Eye (tissue), 1 donor: ENCODE measurements at places on chromosomes 7 and 10.
A peak's percentile ranks its signal among the peaks of the same experiment; 100 is the strongest.

DNA sequence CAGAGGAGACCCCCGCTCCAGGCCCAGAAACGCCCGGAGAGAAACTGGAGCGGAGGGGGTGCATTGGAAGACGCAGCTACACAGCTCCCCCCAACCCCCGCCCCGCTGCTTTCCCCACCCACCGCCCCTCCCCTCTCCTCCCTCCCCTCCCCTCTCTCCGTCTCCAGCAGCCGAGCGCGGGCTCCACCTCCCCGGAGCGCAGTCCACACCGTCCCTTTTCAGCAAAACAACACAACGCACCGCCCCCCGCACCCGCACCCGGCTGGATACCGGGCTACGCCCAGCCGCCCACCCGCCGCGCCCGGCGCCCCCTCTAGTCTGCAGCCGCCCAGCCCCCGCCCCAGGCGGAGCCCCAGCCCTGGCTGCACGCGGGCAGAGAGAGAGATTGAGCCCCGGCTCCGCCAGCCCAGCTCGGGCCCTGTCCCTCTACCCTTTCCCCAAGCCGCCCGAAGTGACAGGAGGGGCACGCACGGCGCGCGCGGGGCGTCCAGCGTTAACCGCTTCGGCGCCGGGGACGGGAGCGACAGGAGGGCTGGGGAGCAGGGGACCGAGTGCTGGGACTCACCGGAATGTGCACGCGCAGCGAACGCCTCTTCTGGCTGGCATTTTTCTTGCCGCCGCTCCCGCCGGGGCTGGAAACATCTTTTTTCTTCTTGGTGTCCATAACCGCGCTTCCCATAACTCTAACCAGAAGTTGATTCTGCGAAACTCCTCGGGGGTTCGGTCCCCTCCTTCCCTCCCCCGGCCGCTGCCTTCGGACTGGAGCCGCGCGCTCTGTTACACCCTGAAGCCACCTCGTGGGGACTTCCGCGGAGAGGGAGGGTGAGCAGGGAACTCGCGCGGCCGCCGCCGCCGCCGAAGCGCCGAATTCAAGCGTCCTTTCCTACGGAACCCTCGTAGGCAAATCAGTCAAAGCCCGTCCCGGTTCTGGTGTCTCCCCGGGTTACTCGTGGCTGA is 695 bp downstream of the PRKAG2 start:
- DNase-seq: peak; percentile 87

- no peak for DNase-seq
Observed at GRCh38 chr7:1961701-1962276, 271.0 kb downstream of the MAD1L1 start.

DNA sequence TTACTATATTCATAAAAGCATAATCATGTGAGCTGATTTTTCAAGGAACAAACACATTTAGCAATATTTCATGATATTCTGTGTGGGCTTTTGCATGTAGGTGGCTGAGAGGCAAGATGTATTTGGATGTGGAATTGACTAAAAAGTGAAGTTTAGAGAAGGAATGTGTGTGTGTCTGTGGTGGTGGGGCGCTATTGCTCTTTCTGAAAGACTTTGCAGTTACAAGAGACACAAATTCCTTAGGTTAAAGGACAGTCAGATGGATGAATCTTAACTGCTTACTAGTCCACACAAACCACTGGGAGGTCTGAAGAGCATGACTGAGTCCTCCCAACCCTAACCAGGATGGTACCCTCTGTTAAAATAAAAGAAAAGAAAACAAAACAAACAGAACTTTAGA is 200.1 kb downstream of the SDHAF3 start:
- no peak for DNase-seq

GRCh38 chr7:12093365-12093764 is 117.7 kb upstream of the TMEM106B start:
- DNase-seq: no peak

GRCh38 chr10:1290071-1290471 is 233.9 kb downstream of the WDR37 start:
- DNase-seq: no peak

GRCh38 chr10:58307676-58308075 is 27.1 kb upstream of the UBE2D1 start:
- DNase-seq: no peak

- DNase-seq: no peak
Observed at GRCh38 chr7:40948239-40948638, 754.7 kb downstream of the INHBA start.

DNA sequence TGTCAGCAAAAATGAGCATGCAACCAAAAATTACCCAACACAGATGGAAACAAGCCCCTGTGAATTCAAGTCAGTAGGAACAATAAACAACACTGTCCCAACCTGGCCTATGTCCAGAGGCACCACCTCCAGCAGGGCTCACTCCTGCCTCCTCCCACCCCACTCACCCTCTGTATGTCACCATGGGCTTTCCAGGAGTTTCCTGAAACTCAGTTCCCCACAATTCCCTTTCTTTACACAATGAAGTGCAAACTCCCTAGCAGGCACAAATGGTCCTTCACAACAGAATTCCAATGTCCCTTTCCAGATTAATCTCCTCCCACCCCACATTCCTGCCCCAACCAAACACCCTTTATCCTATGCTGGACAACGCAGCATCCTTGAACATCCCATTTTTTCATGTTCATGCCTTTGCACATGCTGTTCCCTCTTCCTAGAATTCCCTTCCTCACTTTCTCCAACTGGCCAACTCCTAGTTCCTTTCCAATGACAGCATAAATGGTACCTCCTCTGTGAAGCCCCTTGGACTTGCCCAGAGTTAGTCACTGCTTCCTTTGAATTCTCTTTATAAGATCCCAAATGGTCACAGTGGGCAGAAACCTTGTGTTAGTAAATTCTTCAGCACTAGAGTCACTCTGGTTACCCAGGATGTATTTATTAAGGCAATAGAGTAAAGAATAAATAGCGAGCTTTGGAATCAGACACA is 157.5 kb downstream of the SLIT1 start:
- DNase-seq: no peak

DNA sequence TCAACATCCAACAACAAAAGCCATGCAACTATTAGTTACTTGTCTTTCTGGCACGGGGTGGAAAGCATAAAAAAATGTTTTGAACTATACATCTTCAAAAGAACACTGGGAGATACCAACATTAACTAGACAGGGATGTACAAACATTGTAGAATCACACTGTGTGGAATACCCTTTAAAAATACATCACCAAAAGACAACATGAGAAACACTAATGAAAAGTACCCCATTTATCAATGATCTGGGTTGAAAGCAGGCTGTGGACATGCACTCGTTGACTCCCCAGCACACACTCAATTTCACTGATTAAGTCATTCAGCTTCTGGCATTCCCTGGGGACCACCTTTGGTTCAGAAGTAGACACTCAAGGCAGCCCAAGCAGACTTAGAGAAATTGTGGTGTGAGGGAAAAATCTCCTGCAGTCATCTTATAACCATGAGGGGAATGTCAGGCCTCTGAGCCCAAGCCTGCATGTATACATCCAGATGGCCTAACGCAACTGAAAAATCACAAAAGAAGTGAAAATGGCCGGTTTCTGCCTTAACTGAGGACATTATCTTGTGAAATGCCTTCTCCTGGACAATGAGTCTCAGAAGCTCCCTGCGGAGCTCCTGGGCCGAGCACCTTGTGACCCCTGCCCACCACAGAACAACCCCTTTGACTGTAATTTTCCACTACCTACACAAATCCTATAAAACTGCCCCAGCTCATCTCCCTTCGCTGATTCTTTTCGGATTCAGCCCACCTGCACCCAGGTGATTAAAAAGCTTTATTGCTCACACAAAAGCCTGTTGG is 53.0 kb downstream of the CACUL1 start:
- DNase-seq: peak; percentile 42

DNA sequence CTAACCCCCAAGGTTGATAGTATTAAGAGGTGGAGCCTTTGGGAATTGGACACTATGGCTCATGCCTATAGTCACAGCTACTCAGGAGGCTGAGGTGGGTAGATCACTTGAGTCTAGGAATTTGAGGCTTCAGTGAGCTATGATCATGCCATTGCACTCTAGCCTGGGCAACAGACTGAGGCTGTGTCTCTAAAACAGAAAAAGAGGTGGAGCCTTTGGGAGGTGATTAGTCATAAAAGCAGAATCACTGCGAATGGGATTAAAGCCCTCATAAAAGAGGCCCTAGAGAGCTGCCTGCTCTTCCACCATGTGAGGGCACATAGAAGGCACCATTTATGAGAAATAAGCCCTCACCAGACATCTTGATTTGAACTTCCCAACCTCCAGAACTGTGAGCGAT is 81.9 kb downstream of the SKAP2 start:
- no peak for DNase-seq

DNA sequence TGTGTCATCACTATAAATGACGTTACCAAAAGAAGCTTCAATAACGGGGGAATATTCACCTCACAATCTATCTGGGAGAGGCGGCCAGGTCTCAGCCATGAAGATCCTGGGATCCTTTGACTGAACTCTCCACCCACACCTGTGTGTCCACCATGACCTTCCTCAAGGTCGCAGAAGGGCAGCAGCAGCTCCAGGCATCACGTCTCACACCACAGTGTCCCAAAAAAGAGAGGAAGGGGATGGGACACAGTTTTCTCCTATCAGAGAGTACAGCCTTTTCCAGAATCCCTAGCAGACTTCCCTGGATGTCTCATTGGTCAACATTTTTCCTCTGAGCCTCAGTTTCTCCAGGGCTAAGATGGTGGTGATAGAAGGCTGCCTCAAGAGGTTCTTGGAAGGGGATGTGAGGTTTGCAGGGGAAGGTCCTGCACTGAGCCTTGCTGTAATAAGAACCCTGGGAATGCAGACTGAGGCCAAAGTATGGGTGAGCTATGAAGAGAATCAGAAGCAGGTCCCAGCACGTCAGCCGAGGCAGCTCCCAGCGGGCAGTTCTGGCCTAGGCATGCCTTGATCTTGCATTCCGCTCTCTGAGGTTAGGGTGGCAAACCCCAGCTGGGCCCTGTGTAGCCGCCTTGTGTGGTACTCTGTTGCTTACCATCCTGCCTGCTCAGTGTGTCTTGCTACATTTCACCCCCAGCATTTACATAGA is 63.8 kb downstream of the COL26A1 start:
- no peak for DNase-seq

DNA sequence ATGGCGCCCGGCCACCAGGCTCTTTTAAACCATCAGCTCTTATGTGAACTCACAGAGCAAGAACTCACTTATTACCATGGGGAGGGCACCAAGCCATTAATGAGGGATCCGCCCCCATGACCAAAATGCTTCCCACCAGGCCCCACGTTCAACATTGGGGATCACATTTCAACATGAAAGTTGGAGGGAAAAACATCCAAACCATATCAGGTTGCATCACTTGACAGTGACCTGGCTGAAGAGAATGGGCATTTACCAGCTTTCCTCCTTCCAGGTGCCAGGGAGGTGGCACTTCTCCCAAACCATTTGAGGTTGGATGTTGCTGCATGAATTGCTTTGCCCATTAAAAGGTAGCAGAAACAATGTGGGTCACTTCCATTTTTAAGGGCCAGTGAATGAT is 115.6 kb upstream of the TNS3 start:
- no peak for DNase-seq

DNA sequence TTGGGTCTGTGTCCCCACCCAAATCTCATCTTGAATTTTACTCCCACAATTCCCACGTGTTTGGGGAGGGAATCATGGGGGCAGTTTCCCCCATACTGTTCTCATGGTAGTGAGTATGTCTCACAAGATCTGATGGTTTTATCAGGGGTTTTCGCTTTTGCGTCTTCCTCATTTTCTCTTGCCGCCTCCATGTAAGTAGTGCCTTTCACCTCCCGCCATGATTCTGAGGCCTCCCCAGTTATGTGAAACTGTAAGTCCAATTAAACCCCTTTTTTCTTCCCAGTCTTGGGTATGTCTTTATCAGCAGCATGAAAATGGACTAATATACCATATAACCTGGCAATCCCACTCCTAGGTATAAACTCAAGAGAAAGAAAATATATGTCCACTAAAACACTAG is 25.9 kb upstream of the SP4 start:
- no peak for DNase-seq

GRCh38 chr10:91493313-91493712 is 83.2 kb downstream of the HECTD2 start:
- DNase-seq: peak; percentile 45

DNA sequence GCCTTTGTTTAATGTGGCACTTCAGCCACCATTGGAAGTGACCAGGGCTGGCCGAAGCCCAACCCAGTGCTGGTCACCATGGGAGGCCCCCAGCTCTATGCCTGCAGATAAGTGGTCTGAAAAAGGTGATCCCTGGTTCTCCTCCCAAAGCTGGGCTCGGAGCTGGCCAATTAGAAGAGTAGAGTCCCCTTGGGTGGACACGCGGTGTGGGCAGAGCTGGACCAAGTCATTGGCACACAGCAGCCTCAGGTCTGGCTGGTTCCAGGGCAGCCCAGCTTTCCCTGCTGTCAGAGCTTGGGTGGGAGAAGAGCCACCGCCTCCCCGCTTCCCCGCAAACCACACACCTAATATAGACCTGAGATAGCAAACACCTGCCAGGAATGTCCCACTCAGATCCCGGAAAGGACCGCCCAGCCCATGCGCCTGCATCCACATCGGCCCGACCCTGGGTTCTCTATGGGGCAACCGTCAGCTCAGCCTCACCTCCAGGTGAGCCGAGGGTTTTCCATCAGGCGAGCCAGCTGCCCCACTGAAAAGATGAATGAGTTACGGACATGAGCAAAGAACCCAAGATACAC is 84.3 kb downstream of the TCERG1L start:
- DNase-seq: no peak

DNA sequence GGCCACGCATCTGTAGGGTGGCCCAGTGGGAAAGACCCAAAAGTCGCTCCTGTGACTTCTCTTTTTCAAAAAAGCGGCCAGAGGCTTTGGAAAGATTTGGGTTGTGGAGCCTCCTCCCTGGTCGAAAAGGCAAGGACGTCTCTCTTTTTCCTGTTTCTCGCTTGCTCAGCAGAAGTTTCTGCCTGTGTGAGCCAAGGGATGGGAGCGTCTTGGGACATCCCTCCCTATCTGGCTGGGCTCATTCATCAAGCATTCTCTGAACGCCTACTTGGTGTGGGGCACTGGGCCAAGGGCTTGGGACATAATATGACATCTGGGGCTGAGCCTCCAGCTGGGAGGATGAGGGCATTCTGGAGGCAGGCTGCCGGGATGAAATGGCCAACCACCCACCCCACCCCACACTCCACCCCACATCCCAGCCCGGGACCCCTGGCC is 120.9 kb downstream of the C10orf105 start:
- DNase-seq: no peak

DNA sequence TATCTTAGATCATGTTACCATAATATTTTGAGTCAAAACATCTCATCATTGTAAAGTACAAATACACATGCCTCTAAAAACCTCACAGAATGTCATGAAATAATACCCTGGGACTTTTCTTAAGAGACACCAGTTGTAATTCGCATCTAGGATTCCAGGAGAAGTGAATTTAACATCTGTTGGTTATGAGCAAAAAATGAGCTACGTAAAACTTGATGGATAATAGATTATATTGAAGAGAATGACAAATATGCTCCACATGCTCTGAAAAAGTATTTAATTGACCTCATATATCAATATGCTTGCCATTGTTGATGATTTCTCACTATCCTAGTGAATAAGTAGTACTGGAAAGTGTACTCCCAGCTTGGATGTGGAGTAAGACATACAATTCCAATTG is 227.0 kb downstream of the BBS9 start:
- DNase-seq: no peak

- DNase-seq: no peak
Observed at GRCh38 chr10:29663718-29664117, 28.9 kb upstream of the SVIL start.

- DNase-seq: no peak
Observed at GRCh38 chr10:96753956-96754355, 33.6 kb upstream of the PIK3AP1 start.
